ENCODE measurements at places on chromosomes 12 and 14.

GRCh38 chr14:96722736-96723135, 74.4 kb upstream of the VRK1 start:
- DNase-seq: no peak

GRCh38 chr12:22474970-22475720, 69.2 kb downstream of the C2CD5 start:
- DNase-seq: no peak

DNA sequence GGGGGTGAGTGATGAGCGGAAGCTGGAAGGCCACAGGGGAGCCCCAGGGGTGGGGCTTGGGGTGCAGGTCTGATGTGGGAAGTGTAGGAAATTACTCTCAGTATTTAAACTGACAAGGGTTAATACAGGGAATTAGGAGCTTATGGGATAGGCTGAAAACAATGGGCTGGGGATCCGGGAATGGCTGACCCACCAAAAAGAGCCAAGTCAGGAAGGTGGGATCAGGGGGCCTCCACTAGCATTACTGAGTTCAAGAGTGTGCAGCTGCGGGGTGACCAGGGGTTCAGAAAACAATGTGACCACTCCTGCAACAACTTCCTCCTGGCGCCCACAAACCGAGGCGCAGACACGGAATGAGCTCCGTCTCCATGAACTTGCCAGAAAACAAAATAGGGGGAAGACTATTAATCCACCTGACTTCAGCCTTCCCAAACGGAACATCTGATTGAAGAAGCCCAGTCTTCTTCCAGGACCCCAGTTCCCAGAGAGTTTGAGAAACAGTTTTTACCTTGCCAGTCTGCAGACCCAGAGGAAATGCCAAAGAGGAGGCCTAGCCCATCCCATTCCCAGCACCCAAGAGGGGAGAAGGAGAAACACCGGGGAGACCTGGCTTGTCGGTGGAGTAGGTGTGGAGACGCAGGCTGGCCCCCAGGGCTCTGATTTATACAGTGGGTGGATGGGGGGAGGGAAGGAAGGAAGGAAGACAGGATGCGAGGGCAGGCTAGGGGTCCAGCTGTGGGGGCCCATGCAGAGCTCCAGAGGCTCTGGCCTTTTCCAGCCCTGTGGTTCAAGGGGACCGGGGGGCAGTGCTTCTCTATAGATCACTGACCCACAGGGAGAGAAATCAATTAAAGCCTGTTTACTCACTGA, 16.5 kb upstream of the YY1 start:
- no peak for DNase-seq

DNA sequence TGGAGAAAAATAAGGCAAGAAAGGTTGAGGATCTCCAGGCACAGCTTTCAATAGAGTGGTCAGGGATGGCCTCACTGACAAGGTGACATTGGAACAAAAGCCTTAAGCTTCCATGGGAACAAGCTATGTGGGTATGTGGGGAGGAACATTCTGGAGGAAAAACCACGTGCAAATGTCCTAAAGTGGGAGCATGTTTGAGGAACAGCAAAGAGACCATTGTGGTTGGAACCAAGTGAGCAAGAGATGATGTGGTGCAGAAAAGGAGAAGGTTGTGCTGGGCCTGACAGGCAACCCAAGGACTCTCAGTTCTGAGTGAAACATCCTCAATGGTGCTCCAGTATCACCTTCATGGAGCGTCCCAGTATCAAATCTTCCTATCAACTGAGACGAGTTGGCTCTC, 184.0 kb downstream of the CAND1 start:
- no peak for DNase-seq

GRCh38 chr12:117968151-117968789, 520 bp downstream of the KSR2 start:
- no peak for DNase-seq

DNA sequence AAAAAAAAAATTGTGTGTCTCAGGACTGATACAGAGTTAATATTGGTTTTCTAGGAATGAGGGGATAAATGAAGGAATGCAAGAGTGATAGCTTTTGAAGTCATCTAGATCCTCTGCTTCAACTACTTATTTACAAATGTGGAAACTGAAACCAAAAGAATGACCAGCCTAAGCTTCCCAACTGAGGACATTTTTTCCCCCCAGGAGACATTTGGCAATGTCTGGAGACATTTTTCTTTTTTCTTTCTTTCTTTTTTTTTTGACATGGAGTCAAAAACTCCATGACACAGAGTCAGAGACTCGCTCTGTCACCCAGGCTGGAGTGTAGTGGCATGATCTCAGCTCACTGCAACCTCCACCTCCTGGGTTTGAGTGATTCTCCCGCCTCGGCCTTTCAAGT, 15.3 kb downstream of the DLK1 start:
- DNase-seq: no peak

- DNase-seq: peak; percentile 59
Observed at GRCh38 chr12:52280796-52281560, 6.5 kb downstream of the KRT86 start.

- no peak for DNase-seq
Observed at GRCh38 chr12:14698555-14698954, 2.2 kb upstream of the GUCY2C start.

DNA sequence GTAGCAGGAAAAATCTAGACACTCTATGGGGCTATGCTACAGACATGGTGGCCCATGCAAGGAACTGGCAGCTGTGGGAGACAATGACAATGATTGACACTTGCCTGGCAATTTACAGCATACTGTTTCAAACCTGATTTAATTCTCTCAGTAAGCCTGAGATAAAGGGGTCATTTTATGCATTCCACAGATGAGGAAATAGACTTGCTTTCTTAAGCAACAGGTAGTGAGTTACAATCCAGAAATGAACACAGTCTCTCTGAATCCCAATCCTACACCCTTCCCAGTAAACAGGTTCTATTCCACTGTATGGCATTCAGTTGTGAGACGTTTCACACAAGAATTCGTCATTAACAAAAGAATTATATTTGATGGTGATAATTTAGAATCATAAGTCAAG, 15.5 kb upstream of the PCNX1 start:
- DNase-seq: no peak

DNA sequence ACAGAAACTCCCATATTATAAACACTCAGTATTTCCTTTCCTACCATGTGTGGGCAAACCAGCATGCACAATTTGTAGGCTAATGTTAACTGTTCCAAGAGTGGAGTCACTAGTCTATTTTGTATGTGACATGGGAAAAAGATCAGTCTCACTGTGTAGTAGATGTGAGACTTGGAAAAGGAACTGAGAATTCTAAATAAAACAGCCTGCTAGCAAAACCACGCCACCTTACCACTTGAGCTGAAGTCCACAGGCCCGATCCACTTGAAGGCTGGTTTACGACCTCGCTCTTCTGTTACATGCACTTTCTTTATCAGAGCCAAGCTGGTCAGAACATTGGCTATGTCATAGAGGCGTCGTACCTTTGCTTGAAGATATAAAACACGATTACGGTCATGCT, 22.5 kb downstream of the E2F7 start:
- no peak for DNase-seq

GRCh38 chr14:96748362-96748761, 48.8 kb upstream of the VRK1 start:
- DNase-seq: no peak

- DNase-seq: no peak
Observed at GRCh38 chr12:109581856-109582255, 8.3 kb downstream of the MVK start.

DNA sequence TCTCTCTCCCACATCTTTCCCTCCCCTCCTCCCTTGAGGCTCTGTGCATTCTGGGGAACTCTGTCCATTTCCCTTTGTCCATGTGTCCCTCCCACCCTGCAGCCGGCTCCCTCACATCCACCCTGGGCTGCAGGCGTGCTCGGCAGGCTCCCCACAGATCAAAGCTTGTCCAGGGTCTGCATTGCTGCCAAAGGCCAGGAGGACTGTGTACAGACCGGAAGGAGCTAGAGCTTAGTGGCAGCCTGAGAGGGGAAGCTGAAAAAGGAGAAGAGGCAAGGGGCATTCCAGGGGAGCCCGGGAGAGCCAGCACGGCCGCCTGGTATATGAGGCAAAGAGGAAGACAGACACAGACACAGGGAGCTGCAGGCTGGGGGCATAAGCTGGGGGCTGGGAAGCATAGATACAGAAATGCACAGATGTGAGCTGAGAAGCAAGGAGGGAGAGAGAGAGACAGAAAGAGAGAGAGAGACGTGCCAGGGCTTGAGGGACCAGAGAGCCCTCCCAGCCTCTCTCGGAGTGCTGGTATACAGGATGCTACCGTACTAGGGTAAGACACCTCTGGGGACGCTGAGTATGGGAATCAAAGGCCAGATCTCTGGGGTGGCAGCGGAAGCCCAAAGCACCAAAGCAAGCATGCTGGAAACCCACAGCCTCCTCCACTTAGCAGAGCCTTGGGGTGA, 3.3 kb downstream of the CD4 start:
- DNase-seq: peak; percentile 73

DNA sequence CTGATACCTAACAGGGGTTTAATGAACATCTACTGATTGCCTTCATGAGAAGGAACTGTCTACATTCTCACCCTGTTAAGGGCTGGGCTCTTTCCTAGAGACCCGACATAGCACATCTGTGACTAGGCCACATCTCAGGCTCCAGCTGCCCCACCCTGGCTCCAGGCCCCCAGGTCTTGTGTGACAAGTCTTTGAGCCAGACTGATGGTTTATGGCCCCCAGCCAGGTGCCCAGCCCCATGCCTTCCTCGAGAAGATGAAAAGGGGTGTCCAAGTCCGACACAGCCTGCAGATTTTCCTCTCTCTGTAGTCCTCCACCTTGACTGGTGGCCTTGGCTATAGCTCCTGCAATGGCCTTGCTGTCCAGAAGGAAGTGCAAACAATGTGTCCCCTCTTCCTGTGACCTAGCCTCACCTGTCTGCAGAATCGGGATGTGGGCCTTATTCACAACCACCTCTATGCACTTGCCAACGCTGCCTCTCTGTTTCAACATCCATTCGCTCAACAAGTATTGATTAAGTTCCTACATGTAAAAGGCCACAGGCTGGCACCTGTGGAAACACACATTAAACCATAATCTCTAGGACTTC, 4.2 kb downstream of the ACTN1 start:
- no peak for DNase-seq

DNA sequence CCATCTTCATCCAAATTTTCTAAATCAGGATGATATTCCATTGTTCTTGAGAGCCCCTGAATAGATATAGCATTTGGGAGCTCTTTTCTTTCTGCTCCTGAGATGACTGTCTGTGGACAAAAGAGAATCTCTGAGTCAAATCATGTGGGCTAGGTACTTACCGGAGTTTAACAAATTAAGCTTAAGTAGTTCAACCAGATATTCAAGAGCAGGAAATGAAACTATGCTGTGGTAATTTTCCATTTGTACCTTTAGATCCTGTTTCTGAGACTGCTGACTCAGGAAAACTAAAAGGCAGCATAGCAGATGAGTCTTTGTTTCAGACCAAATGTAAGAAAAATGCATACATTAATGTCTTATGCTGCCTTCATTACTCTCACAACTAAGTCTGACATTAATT, at the start of gene CLEC7A:
Gene CLEC7A (minus strand): TSS at position 158 of the 400 bp plus-strand sequence. CDS start 117 bp downstream, at position 41.
- DNase-seq: no peak

DNA sequence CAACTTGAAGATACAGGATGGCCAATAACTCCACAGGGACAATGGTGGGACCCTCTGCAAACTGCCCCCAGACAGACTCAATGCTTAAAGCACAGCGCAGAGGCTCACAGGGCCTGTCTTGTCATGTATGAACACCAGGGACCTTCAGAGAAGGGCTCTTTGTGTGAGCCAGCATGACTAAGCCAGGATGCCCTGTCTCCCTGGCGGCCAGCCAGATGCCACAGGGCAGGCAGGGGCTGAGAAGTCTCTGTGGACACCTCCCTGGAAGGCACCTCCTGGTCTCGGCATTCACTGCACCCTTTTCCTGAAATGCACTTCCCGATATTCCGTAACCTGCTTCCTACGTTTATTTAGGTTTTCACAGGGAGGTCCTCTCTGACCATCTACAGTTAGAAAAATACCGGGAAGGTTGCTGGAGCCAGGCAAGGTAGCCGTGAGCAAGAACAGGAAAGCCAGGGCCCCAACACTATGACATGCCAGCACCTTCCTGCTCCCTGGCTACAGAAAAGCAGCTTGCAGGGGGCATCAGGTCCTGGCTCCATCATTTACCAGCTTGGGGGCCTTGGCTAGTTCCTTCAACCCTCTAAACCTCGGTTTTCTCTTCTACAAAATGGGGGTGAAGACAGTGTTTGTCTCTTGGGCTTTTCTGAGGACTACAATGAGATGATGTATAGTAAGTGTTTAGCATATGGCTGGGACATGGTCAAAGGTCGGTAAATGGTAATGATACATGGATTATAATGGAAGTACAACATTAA, 65.0 kb downstream of the PITPNM2 start:
- DNase-seq: peak; percentile 78

- no peak for DNase-seq
Observed at GRCh38 chr14:70036665-70037064, 152.1 kb downstream of the SLC8A3 start.

- no peak for DNase-seq
Observed at GRCh38 chr14:44453433-44454171, 53.5 kb downstream of the FSCB start.

GRCh38 chr14:50943261-50943942, 881 bp downstream of the PYGL start:
- peak; percentile 79 for DNase-seq

DNA sequence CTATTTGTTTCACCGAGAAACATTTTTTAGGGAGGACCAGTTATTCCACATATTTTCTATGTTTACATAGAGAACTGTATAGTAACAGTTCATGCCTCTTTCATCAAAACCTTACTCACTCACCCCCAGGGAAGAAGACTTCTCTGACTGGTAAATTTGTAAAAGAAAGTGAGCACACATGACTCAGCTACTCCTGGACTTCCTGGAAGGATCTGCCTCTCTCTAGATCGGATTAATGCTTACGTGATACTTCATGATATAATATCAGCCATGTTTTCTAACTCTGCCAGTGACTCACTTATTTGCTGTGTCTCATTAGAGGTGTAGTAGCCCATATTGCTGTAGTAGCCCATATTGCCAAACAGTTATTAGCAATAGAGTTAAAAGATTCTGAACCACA, 494.3 kb upstream of the ATXN7L3B start:
- DNase-seq: no peak

GRCh38 chr14:57482120-57482519, 11.5 kb downstream of the CCDC198 start:
- no peak for DNase-seq

DNA sequence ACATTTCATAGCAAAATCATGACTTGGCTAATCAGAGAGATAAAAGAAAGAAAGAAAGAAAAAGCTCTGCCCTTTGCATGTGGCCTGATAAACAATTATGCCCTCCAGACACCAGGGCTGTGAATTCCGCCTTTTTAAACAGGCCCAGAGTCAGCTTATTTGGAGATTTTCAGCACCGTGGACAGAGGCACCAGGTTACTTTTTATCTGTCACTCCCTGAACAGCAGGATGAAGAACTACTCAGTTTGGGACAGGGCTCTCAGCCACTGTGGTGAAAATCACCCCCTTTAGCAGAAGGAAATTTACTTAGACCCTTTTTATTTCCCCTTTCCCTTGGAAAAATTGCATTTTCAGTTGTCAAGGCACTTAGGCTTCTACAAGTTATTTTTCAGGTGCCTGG, 359.9 kb downstream of the NRXN3 start:
- DNase-seq: no peak

- DNase-seq: no peak
Observed at GRCh38 chr12:50248883-50249282, 34.4 kb downstream of the LIMA1 start.

All from Right ventricle myocardium superior (tissue), 1 donor.